Cortex of kidney (tissue), 1 donor: ENCODE measurements at places on chromosomes 7 and 10.

DNA sequence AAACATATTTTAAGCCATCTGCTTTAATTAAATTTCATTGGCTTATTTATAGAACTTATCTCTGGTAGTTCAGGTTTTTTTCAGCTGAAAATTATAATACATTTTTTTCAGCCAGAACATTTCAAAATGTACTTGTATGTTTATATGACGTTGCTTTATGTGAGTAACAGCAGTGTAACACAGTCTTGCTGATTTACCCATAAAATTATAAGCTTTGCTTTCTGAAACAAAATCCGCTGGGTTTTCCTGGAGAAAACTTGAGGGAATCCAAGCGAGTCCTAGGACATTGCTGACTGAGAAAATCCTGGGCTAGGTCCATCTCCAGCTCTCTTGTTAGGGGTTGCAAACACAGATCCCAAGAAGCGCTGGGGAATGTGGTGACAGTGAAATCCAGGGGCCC is 112.2 kb upstream of the GATA3 start:
- DNase-seq: no peak

DNA sequence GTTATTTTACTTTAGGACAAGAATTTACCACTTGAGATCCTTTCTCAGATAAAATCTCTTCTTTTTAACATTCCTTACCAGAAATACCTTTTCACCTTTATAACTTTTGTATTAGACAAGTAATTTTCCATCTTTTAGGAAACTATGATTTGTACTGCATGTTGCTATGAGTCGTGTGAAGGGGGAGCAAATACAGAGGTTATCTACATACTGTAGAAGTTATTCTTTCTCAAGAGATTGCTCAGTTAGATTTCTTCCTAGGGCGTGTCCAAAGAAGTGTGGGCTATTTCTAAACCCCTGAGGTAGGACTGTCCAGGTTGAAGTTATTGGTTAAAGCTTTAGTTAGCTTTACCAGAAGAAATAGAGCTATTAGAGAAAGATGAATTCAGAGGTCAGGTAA is 30.2 kb upstream of the ARHGAP12 start:
- DNase-seq: no peak

- no peak for DNase-seq
Observed at GRCh38 chr10:133356549-133357284, 1.1 kb downstream of the FUOM start.

DNA sequence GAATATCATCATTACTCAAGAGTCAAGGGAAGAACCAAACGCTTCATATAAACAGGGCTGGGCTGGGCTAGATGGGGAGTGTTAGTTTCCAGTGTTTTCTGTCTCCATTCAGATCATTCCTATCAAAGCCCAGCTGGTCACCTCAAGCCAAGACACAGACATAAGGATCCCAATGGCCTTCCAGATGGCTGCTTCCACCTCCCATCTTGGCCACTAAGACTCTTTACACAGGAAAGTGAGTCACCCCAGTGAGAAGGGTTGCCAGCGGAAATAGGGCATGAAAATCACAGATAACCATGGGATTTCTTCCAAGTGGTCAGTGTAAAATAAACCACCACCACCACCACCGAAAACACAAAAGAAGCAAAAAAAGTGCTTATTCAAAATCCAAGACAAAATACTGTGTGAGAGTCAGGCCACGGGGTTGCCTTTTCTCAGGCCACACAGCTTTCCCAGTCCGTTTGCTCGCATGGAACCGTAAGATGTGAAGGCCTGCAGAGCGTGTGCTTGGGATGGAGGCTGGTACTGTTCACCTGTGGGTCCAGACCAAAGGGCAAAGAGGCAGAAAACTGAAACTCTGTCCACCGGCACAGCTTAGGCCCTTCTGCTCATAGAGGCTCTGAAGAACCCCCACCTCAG is 5.6 kb downstream of the PRSS2 start:
- DNase-seq: no peak

DNA sequence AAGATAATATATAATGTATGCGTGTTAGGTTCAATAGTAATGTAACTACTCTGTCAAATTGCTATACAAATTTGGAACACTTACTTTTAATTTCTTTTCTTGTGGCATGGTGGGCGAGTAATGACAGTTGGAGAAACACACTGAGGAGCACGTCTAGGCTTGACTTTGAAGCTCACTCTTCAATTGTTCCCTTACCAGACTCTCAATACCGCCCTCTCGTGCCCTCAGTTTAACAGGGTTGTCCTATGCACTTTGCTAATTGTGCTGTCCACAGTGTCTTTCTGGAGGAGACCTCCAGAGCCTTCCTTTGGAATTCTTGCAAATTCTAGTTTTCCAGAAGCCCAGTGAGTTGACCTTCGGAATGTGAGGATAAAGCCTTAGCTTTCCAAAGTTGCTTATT is 107.2 kb upstream of the RELN start:
- DNase-seq: no peak

DNA sequence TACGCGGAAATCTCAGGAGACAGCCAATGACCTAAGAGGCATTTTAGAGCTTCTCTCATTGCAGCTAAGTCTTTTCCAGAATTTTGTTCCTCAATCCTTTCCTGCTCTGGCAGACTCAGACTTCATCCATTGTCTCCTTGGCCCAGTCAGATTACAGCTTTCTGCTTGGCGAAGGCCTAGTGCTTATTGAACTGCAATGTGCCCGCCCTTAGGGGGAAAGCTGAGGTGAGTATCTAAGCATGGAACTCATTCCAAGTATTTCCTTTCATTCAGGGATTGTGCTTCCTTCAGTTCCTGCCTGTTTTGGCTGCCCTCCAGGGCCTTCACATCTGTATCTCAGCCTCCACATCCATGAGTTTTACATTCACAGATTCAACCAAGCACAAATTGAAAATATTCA is 37.5 kb downstream of the PRLHR start:
- no peak for DNase-seq

DNA sequence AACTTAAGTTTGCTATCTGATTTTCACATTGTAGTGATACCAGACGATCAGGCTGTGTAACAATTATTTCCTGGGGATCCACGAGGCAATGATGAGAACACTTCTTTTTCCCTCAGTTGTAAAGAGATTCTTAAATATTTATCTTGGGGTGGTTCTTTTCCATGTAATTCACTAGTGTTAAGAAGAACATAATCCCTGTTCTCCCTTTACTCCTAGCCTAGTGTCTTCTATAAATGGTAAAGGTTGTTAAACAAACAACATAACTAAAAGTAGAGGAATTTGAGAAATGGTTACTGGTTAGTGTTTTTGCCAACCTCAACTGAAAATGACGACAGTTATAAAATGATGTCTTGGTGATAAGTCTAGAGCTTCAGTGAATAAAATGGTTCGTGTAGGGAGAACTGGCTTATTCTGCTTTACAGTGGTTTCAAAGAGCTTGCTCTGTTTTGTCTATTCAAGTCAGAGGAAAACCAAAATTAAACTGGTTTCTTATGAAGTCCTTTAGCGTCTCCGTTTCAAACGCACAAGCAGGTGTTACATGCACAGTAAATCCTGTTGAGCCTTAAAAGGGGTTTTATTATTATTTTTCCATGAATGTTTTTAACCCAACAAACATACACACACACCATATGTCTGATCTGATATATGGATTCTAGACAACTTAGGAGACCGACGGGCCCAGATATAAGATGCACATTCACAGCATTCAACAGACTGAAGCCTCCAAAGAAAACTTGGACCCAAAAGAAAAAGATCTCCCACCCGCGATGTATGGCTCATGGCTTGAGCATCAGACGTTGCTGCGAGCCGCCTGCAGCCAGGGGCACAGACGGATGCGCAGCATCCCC is 1.1 kb downstream of the TBX20 start:
- DNase-seq: no peak

DNA sequence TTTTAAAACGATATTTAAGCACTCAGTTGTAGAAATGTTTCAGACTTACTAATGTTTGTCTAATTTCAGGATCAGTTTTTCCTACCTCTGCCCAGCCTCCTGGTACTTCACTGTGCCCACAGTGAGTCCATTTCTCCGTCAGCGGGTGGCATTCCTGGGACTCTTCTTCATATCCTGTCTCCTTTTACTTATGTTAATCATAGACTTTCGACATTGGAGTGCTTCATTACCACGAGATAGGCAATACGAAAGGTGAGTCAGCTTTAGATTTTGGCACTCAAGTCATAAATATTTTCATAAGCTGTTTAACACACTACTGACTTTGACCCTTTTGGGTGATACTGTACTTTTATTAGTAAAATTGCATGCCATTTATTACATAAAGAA is 2.1 kb downstream of the ENTPD7 start:
- DNase-seq: no peak

DNA sequence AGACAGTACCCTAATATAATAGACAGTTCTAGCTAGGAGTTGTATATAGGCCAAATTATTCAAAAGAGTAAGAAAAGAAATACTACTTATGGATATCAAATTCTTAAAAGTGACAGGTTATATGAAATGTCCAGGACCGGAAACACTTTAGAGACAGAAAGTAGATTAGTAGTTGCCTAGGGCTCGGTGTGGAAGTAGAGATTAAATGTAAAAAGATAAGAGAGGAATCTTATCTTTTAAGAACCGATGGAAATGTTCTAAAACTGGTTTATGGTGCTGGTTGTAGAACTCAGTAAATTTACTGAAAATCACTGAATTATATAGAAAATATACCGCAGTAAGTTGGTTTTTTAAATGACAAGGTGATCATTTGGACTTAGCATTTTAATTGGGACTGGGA is 147.5 kb upstream of the ASAH2 start:
- no peak for DNase-seq

- no peak for DNase-seq
Observed at GRCh38 chr10:1654811-1655356, 82.4 kb downstream of the ADARB2 start.

DNA sequence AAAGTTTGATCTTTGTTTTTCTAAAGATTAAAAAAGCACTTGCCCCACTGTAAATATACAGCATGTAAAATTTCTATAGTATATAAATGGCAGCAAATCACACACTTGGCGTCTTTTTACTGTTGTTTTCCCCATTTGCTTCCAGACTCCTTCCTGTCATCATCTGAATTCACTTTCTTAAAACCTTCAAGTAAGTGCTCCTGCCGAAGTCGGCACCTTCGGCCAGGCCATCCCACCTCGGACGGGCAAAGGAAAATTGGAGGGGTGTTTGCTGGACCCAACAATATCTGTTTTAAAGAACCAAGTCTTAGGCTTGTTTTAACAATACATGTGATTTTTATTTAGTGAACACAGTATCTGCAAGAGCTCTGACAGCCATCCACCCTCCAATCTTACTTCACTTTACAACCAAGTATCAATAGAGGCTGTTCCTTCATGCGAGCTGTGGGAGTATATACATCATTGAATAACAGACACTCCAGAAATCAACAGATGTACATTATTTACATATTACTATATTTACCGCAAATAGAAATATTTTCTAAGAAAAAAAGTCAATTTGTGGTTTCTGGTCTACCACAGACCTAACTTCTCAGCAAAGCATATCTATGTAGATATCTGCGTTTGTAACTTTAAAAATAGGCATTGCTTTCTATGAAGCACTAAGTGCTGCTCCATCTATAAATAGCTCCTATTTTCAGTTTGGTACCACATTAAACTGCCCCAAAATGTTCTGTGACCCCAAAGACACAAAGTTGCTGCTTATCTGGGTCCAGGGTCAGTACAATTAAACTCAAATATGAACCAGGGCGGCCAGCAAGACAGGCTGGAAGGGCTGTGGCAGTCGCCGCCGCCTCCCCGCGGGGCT is 110.7 kb downstream of the CYTH3 start:
- DNase-seq: no peak

DNA sequence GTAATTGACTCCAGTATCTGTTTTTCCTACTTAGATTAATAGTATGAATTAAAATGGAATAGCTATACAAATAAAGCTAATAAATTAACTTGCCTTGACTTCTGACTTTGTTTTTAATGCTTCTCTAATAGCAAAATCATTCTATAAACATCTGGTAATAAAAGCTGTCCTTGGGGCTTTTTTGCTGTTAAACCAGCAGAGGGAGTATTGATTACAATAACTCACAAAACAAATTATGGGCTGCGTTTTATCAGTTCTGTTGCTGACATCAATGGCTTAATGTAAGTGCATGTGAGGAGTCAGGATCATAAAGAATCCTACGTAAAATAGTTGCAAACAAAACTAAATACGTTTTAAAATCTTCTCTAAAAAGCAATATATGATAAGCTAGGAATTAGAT is 667.8 kb downstream of the PCDH15 start:
- no peak for DNase-seq

DNA sequence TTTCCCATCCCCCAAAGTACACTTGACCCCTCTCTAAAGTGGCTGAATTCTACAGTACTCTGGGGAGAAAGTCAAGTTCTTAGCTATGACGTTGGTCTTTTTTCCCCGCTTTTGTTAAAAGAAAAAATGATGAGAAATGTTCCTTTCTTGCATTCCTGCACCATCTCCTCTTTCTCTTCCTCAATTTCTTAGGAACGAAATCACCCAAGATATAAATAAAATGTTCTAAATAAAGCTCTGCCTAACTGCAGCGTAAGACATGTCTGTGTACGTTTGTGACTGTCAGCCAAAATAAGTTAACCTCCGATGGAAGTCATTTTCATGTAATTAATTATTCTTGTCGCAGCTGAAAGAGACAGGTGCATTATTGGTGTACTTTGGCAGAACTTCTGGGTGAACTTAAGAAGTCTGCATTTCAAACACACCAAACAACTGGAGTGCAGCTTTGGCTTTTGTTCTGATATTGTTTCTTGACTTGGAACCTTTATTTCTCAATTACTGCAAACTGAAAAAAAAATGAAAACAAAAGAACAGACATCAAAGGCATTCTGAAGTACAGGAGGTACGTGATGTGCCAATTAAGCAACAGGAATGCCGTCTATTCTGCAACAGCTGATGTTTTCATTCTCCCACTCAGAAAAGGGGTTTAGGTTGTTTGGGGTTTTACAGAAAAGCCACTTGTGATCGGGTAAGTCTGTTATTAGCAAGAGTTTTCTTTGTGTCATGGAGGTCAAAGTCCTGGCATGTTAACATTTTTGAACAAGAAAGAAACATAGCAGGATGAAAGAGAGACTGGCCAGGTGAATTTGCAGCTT is 82.4 kb upstream of the SDK1 start:
- no peak for DNase-seq

DNA sequence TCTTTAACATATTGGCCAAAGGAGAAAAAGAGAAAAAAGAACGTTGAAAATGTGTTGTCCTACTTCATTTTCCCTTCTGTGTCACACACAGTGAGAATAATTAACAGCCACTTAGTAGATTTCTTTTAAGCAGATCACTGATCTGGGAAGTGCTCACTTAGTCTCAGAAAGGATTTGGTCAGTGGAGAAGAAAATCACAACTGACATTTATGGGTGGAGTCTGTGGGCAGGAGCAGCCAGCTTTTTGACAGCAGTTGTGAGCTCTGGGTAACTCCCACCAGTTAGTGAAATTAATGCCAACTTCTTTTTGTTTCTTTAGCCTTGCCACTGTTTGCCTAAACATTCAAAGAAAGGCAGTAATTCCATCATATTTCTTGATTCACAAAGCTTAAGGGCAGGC is 49.7 kb downstream of the CDK14 start:
- no peak for DNase-seq
